Ascending aorta (tissue), 2 donors: ENCODE measurements at places on chromosomes 16 and 17.

- H3K27me3 ChIP-seq: no peaks in the 10 kb centered on the region
- no peak overlapping the region for H3K27ac ChIP-seq
These were observed 359.1 kb downstream of the WWOX start for GRCh38 chr16:78458588-78458987.

- H3K4me3 ChIP-seq: no peak overlapping the region
- DNase-seq: no peak
- no peak overlapping the region for H3K27ac ChIP-seq
- no peaks in the 10 kb centered on the region for H3K4me1 ChIP-seq
- H3K27me3 ChIP-seq: no peaks in the 10 kb centered on the region
- no peaks in the 10 kb centered on the region for H3K36me3 ChIP-seq
These were observed 124.4 kb downstream of the CDYL2 start for GRCh38 chr16:80680046-80680445.

DNA sequence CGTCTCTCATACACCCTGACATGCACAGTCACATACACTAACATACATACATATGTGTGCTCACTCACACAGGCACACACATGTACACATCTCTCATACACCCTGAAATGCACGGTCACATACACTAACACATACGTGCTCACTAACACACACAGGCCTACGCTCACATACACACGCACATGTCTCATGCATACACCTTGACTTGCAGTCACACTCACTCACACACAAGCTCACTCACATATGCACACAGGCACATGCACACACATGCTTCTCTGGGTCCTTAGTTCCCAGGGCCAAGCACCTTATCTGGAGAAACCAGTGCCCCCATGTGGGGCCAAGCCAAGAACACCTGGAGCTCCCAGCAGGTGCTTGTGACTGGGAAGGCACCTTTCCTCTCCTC, 240.3 kb downstream of the RBFOX3 start:
- no peak for DNase-seq
- no peaks in the 10 kb centered on the region for H3K4me1 ChIP-seq
- no peaks in the 10 kb centered on the region for H3K36me3 ChIP-seq
- H3K27ac ChIP-seq: no peak overlapping the region

GRCh38 chr17:51852603-51853002, 305.9 kb downstream of the CA10 start:
- no peaks in the 10 kb centered on the region for H3K36me3 ChIP-seq
- no peak overlapping the region for H3K27ac ChIP-seq
- no peak overlapping the region for H3K4me3 ChIP-seq
- no peaks in the 10 kb centered on the region for H3K4me1 ChIP-seq
- no peaks in the 10 kb centered on the region for H3K27me3 ChIP-seq

GRCh38 chr17:632560-632959, 82.1 kb downstream of the VPS53 start:
- no peak overlapping the region for H3K4me3 ChIP-seq
- no peak for DNase-seq
- no peak overlapping the region for H3K27ac ChIP-seq
- no peaks in the 10 kb centered on the region for H3K4me1 ChIP-seq

DNA sequence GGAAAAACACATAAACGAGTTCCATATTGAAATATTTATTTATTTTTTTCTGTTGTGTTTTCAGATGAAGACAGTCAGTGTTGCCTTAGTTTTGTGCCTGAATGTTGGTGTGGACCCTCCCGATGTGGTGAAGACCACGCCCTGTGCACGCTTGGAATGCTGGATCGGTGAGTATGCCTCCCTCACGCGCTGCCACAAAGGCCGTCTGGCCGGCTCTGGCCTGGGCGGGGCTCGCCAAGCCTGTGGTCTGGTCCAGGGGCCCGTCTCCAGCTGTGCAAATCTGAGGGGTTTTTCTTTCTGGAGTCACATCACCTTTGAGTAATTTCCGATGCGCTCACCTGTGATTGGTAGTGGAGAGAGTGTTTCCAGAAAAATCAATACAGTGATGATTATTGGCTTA, 81.0 kb downstream of the RPTOR start:
- peaks cover 5% of the 10 kb centered on the region for H3K36me3 ChIP-seq
- H3K27ac ChIP-seq: no peak overlapping the region
- H3K4me1 ChIP-seq: no peaks in the 10 kb centered on the region
- DNase-seq: no peak
- H3K4me3 ChIP-seq: no peak overlapping the region

DNA sequence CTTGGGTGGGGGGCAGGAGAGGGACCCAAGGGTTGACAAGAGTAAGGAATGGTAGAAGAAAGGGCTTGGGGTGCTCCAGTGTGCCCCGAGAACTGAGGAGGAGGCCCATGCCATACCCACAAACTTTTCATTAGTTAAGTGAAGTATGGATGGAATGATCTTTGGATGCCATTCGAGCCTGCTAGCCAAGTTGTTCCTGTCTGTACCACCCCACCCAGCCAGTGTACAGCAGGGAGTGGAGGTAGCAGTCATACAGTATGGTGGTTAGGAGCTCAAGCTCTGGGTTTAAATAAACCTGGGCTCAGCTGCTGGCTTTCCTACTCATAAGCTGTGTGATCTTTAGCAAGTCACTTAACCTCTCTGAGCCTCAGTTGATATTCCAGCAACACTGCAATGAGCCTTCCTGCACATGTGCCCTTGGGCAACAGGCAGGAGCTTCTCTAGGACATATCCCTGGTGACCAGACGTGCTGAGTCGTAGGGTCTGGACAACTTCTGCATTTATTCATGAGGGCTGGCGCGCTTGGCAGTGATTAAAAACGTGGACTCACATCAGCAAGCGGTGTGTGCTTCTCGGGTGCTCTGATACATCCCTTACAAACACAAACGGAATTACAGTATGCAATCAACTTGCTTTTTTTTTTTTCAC, 22.9 kb downstream of the ITPRIPL2 start:
- H3K36me3 ChIP-seq: no peaks in the 10 kb centered on the region
- no peak overlapping the region for H3K27ac ChIP-seq
- no peak for DNase-seq

DNA sequence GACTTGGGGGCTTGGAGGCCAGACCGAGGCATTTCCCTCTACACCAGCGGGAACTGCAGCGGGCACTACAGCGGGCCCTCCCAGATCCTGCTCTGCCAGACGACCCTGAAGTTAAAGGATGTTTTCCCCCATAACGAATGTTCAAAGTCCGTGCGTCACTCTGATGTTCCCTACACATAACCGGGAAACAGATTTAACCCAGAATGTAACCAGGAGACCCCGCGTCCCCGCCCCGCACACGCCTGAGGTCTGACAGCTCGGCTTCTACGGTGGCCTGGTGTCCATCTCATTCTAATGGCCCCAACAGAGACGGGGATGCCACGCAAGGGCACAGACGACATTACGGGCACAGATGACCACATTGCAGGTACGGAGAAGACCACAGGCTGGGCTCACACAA, 31.7 kb upstream of the RHOT1 start:
- no peak overlapping the region for H3K27ac ChIP-seq
- no peak overlapping the region for H3K4me3 ChIP-seq
- H3K4me1 ChIP-seq: peaks cover 10% of the 10 kb centered on the region
- H3K27me3 ChIP-seq: no peaks in the 10 kb centered on the region
- no peak for DNase-seq

DNA sequence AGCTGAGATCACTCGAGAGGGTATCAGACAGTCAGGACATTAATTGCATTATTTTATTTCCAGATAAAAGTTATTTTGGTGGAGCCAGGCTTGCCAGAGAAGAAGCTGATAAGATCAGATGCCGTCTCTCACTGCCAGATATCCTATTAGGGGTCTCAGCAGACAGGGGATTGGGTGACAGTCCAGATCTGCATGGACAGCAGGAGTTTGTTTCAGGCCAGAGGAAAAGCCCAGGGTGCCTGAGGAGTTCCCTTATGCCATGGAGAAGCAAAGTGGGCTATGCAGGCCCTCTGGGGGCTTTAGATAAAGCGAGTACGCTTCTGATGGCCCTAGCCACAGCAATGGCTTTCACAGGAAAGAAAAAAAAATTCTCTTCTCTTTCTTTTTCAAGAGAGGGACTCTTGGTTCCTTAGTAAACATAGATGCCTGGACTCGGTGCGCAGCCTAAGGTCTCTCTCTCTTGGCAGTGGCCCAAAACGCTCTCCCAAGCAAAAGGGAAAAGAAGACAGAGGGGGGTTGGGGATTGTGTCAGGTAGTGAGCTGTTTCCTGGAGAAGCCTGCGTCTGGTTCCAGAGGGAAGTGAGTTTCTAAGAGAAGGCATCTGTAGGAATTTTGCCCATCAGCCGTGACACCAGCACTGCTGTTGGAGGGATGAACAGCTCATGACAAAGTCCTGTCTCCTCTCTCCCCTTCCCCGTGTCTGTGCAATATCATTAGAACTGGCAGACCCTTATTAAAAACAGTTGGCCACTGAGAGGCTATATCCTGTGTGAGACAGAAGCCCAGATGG, 166.3 kb upstream of the FOXF1 start:
- peak overlapping the region; percentile 45 for H3K4me3 ChIP-seq
- no peaks in the 10 kb centered on the region for H3K36me3 ChIP-seq
- H3K4me1 ChIP-seq: peaks cover 16% of the 10 kb centered on the region
- no peak for DNase-seq
- H3K27ac ChIP-seq: peak overlapping the region; percentile 47
- no peaks in the 10 kb centered on the region for H3K27me3 ChIP-seq

DNA sequence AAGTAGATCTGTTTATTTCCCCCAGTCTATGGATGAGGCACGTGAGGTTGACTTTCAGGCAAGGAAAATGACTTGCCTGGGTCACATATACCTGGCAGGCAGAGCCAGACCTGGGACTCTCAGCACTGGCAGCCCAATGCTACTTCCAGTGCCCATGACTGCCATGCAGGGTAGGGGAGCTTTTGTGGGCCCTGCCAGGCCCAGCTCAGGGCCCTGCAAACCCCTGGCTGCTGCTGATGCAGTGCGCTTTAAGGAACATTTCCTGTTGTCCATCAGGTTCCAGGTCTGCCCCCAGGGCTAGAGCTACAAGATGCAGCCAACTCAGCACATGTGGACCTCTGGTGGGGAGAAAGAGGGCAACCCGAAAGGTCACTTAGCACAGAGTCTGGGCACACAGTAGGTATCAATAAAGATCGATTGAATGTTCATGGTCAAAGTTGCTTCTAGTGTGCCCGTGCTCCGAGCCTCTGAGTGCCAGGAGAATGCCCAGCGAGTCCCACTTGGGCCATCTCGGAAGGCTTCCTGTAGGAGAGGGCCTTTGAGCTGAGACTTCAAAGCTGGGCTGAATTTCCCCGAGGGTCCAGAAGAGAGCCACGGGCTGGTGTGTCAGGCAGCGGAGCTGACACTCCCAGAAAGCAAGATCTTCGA, 513 bp upstream of the TBX21 start:
- H3K4me3 ChIP-seq: peak overlapping the region; percentile 20
- no peaks in the 10 kb centered on the region for H3K36me3 ChIP-seq
- H3K27me3 ChIP-seq: peaks cover 18% of the 10 kb centered on the region
- no peaks in the 10 kb centered on the region for H3K4me1 ChIP-seq
- DNase-seq: no peak
- H3K27ac ChIP-seq: no peak overlapping the region
